Psoas muscle (tissue), 8 donors: ENCODE measurements at places on chromosomes 6 and 20. TPM values are rescaled to one million over a fixed set of nuclear protein-coding genes. Genes with fewer than 3 reads are reported as not detected.

GRCh38 chr6:149500096-149500495, 15.3 kb upstream of the ZC3H12D start:
- no peak for DNase-seq

DNA sequence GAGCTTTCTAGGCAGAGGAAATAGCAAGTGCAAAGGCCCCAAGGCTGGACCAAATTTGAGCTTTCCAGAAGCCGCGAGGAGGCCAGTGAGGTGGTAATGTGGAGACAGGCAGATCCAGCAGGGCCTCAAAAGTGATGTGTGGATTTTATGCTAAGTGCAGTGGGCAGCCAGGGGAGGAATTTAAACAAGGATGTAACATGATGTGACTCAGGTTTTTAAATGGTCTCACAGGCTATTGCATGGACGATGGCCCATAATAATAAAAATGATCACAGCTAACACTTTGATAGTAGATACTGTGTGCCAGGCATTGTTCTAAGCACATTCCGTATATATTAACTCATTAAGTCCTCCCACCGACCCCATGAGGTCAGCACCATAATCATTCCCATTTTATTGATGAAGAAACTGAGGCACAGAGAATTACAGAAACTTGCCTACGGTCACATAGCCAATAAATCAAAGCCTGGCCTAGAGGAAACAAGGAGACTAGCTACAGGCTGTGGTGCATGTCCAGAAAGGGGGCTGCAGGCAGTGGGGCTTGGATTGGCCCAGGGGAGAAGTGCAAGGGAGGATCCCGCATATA, 18.0 kb upstream of the PREX1 start:
- DNase-seq, result no peak

The FRMD1 gene
- 2.9 TPM for total RNA-seq

The MROH8 gene
- 5.5 TPM for total RNA-seq

- no peak for DNase-seq
Measured at GRCh38 chr20:53964067-53964466, 106.3 kb downstream of the BCAS1 start.

- DNase-seq, result no peak
Measured at GRCh38 chr20:34458631-34459030, 57.6 kb upstream of the DYNLRB1 start.
